ENCODE measurements at places on chromosomes 7 and 10. TPM values are rescaled to one million over a fixed set of nuclear protein-coding genes. Genes with fewer than 3 reads are reported as not detected.
A peak's percentile ranks its signal among the peaks of the same experiment; 100 is the strongest.

The TFEC gene
- 0.05 TPM for polyA plus RNA-seq

The GPER1 gene
- polyA plus RNA-seq, result 2.4 TPM

The NPS gene
- not detected for polyA plus RNA-seq

The SLC16A12 gene
- polyA plus RNA-seq, result 0.26 TPM

The HGF gene
- 177 TPM for polyA plus RNA-seq

The TCERG1L gene
- 0.02 TPM for polyA plus RNA-seq

The OR2A7 gene
- polyA plus RNA-seq, result 0.45 TPM

The GFRA1 gene
- polyA plus RNA-seq, result 6.1 TPM

The MBLAC1 gene
- 0.75 TPM for polyA plus RNA-seq

The DRGX gene
- polyA plus RNA-seq, result not detected

The TUBB8 gene
- polyA plus RNA-seq, result not detected

The KMT2C gene
- polyA plus RNA-seq, result 11.1 TPM

The RELN gene
- 8.6 TPM for polyA plus RNA-seq

The LDB3 gene
- not detected for polyA plus RNA-seq

The TMEM184A gene
- 0.05 TPM for polyA plus RNA-seq

The CPN1 gene
- polyA plus RNA-seq, result not detected

The TCAF2 gene
- 1.9 TPM for polyA plus RNA-seq

DNA sequence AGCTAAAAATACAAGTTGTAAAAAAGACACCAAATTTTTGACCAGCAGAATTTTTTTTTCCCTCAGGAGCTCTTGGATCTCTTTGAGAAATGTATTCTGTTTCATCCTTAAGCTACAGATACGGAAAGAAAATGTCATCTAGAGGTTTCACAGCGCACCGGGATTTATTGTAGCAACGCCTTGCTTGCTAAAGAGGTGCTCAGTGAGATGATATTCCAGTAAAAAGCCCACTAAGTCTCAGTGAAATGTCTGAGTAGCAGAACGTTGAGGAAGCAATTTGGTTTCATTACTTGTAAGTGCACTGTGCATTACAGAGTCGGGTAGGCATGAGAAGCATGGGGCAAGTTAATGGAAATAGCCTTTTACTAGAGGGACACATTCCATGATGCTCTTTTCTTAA is 62.5 kb downstream of the GLRX3 start:
- DNase-seq, result no peak

- no peak for DNase-seq
Measured at GRCh38 chr10:125692601-125693523, 9.9 kb upstream of the TEX36 start.

DNA sequence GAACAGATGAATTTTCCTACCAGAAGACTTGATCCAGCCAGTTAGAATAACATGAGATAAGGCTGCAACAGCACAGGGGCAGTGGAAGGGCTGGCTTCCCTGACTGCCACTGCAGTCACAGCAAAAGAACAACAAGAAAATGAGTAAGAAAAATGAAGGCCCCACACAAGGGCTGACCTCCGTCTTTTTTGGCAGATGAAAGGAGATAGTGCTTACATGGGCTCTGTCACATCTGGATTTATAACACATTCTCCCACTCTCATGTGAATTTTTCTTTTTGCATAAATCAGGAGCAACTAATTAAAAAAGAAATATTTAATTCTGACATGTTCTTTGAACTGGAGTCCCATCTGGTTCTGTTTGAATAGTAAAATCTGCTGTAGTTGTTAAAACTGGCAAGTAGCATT is 99.6 kb downstream of the NRP1 start:
- peak; percentile 76 for DNase-seq

DNA sequence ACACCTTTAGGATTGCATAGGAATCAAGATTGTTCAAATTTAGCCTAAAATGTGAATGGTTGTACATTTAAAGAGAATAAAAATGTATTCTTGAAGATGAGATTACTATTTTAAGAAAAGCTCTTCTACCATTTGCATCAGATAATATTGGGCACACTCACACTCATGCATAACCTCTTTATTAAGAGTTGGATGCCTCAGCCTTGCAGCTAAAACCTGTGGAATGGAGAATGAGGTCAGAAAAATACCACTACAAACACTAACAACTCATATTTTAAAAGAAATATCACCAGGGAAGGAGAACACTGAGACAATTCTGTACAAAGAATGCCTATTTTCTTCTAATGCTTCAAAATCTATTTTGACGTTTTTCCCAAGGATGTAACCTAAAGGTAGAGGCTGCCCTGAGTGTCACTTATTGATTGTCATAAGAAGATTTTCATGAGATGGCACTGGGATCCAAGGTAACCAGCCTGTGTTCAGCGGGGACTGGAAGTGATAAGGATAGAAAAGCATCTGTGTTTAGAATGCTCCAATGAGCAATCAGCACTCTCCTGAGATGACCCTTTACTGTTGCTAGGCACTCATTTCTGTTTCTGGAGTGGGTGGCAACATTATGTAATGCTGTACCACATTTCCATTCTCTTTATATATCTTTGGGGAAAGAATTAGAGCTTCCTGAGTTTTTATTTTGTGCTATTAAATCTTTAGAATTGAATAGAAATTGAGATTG is 26.6 kb downstream of the REEP3 start:
- DNase-seq, result no peak

DNA sequence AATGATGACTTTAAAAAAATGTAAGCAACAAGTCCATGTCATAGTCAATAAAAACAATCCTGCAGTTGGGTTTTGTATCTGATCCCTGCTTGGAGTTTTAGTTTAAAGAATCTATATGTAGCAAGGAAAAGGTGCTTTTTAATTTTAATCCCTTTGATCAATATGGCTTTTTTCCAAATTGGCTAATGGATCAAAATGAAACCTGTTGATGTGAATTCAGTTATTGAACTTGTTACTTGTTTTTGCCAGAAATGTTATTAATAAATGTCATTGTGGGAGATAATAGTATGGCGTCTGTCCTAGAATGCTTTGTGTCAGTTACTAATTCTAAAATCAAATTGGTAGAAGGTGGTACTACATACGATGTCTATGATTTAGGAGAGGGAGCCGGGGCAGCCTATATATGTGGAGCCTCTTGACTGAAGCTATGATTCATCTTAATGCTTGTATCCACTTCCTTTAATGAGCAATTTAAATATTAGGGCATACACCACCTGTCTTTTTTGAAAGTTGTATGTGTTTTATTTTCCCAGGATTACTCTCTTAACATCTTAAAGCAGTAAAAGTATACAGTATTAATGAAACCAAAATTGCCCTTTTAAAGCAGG is 10.3 kb upstream of the PBLD start:
- DNase-seq, result no peak

DNA sequence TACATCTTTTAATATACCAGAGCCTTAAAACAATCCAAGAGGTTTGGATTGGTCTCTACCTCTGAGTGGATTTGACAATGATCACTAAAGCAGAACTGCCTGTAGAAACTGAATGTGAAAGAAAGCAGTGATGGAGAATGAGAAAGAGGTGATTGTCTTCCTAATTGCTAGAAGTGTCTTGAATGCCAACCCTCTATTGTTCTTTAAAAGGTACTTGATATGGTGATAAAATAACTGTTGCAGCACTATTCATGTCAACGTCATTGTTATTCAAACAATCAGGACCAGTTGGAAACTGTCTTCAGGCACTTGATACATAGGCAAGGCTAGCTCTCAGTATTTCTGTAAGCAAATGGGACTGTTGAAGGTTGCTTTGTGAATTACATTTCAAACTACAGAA is 47.9 kb upstream of the ITPRID1 start:
- DNase-seq, result no peak

DNA sequence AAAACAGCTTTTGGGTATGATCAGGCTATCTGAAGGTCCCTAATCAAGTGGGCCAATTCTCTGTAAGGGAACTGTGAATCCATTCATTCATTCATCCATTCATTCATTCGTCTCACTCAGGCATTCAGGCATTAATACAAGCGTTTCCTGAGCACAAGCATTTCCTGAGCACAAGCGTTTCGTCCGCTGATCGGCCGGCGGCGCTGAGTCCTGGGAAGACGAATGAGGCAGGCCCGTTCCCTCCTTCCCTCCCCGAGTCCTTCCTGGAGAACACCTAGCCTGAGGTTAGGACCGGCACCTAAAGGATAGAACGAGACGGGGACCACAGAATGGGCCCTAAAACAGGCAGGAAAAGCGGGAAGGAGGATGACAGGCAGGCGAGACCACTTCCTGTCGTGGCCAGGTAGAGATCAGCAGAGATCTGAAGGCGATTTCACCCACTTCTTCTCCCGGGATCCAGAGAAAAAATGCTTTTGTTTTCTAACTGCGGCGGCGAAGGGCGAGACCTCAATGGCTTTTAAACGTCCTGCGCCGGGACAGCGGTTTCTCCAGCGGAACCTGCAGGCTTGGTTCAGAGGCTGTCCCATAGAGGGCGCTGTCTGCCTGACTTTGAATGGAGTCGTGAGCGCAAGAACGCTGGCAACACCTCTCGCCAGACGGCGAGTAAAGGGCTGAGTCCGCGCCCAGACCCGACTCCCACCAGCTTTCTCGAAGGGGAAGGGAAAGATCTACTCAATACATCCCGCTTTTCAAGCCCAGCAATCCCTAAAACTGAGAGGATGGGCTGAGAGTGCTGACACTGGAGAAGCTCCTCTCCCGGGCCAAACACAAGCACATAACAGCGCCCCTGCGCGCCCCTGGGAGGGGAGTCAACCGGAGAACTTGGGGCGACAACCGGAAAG is 2.9 kb upstream of the HMX3 start:
- peak; percentile 84 for DNase-seq

- DNase-seq, result no peak
Measured at GRCh38 chr10:63585041-63585440, 63.8 kb downstream of the REEP3 start.

- DNase-seq, result peak; percentile 3
Measured at GRCh38 chr10:107914450-107915214, 750.1 kb upstream of the SORCS1 start.

GRCh38 chr10:123446449-123447156 is 219.6 kb upstream of the GPR26 start:
- DNase-seq, result no peak

- DNase-seq, result peak; percentile 58
Measured at GRCh38 chr7:24755541-24756407, 1.5 kb downstream of the GSDME start.

- DNase-seq, result no peak
Measured at GRCh38 chr7:121323515-121324302, 5.1 kb upstream of the WNT16 start.

- no peak for DNase-seq
Measured at GRCh38 chr10:100995181-100995580, 4.4 kb upstream of the LZTS2 start.

- no peak for DNase-seq
Measured at GRCh38 chr10:26391701-26392695, 46.1 kb upstream of the APBB1IP start.

- DNase-seq, result no peak
Measured at GRCh38 chr7:128841921-128842673, 11.9 kb downstream of the FLNC start.

DNA sequence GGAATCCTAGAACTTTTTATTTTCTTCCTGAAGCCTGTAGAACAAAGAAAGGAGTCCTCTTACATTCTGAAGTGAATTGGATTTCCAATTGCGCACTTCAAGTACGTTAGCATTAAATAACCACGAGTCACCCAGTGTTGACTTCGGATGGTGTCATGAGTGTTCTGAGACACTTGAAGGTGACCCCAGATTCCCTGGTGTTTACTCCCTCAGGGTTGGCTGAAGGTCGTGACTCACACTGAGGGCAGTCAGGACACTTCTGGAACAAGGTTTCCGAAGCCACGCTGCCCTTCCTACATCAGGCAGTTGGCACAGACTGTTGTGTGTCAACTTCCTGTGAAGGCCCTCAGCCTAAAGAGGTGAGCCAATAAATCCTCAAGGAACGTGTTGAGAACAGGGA is 186.6 kb upstream of the CELF2 start:
- peak; percentile 87 for DNase-seq

- no peak for DNase-seq
Measured at GRCh38 chr7:111540199-111540815, 22.0 kb downstream of the IMMP2L start.

DNA sequence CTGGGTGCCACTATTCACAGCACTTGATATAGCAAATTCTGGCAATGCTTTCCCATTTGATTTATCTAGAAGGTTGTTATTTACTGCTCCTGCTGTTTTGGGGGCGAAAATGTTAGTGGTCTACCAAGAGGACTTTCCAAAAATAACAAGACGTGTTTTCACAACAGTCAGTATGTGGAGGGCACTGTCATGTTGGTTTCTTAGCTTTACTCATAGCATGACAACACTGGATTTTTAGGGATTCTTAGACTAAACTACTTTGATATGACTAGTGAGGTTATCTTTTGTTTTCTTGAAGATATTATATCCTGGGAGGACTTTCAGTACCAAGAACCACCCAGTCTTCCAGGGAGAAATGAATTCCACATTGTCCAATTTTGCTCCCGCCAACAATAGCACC is 49.4 kb downstream of the NUDCD3 start:
- DNase-seq, result no peak

DNA sequence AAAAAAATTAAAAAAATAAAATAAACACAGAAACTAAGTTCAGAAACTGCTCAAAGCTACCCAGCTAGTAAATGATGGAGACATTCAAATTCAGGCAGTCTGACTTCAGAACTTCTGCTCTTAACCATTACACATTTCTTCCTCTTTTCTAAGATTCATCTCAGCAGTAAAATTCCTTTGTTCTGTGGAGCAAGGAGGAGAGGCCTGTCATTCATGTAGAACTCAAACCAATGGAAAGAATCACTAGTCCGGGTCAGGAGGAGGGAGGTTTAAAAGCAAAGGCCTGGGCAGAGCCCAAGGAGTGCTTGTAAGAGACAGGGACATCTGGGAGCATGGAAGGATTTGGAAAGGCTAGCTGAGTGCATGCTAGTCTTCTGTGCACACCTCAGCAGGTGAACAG is 37.9 kb upstream of the DNAJB12 start:
- no peak for DNase-seq

- DNase-seq, result peak; percentile 5
Measured at GRCh38 chr7:157564517-157565177, 227.8 kb downstream of the DNAJB6 start.

DNA sequence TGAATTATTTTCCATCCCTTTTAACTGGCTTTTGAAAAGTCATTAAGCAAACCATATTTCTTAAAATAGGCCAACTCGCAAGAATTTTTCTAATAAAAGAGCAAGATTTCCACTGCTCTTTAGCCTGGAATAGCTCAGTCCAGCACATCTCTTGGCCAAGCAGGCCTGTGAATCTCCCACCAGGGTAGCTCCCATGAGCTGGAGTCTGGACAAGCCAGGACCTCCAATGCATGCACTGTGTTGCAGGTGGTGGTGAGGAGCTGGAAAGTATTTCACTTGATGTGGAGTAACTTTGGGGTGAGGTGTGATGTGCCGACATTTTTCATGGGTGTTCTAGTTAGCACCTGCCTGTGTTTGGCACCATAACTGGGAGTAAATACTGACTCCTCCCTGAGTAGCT is 117.3 kb upstream of the TBX20 start:
- no peak for DNase-seq

- peak; percentile 23 for DNase-seq
Measured at GRCh38 chr7:104267701-104268368, 60.0 kb upstream of the ORC5 start.

GRCh38 chr10:94963901-94964300 is 25.4 kb downstream of the CYP2C9 start:
- peak; percentile 12 for DNase-seq

GRCh38 chr7:135940077-135941075 is 36.8 kb downstream of the MTPN start:
- no peak for DNase-seq
